ENCODE measurements at places on chromosomes 6 and 20.

GRCh38 chr6:124110514-124110913 is 306.8 kb downstream of the NKAIN2 start:
- no peak for DNase-seq

GRCh38 chr20:19688031-19688806 is 69.8 kb upstream of the RIN2 start:
- DNase-seq = peak; percentile 83

GRCh38 chr6:6582131-6582530 is 6.4 kb upstream of the LY86 start:
- no peak for DNase-seq

DNA sequence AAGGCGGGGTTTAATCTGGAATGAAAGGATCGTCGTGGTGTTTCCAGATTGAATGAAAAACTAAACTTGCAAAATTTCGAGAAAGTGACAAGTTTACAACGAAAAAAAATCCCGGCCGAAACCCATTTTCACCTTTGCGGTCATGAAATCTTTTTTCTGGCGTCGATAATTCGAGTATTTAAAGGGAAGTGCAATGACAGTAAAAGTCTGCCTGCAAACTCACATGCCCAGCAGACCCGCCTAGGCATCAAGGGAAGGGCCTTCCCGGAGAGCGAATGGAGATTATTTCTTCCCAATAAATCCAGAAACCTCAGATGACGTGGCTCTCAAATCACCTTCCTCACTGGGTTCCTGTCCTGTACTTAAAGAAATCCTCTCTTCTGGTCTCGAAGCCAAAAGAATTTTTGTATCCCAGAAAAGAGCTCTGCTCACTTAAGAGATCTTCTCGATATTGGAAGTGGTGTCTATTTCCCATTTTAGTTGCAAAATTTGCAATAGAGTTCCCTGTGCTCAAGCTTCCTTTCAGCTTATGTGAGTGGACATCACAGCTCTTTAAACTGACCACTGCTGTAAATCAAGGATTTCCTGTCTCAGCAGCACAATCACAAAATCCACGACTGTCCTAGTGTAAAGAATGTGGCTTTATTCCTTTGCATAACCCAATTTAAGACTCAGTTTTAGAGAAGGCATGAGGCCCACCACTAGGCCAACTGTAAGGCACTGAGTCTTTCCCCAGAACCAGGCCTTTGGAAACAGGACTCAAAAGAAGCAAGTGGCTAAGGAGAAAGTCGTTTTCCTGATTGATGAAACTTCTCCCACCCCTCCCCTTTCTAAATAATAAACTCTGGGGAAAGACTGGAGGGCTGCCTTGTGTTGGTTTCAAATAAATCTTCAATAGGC is 3.9 kb downstream of the OLIG3 start:
- DNase-seq = no peak

- DNase-seq = no peak
Measured at GRCh38 chr6:169852504-169853195, 101.2 kb downstream of the ERMARD start.

DNA sequence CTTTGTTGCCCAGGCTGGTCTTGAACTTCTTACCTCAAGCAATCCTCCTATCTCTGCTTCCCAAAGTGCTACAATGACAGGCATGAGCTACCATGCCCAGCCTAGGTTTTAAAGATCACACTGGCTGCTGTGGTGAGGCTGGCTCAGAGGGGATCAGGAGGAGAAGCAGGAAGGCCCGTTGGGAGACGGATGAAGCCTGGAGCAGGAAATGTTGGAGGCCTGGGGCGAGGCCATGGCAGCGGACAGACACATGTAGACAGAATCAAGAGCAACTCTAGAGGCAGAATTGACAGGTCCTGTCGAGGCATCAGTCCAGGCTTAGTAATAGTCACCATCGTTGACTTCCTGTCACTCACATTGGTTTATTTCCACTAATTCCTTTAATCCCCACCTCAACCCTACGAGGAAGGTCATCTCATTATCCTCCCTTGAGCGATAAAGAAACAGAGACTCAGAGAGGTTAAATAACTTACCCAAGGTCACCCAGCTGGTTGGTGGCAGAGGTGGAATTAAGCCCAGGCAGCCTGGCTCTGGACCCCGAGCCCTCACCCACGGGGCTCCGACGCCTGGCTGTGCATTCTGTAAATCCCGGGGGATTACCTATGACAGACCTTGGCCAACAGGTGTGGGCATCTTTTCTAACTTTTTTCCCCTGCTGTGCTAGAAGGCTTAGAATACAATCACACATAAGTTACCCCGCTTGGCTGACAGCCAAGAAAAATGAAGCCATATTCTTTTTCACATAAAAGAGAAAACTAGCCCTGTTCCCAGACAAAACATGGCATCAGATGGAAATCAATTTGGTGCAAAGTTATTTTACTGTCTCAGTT is 113.4 kb downstream of the EYA2 start:
- no peak for DNase-seq

GRCh38 chr6:166877906-166878305 is 78.4 kb downstream of the RNASET2 start:
- DNase-seq = no peak

DNA sequence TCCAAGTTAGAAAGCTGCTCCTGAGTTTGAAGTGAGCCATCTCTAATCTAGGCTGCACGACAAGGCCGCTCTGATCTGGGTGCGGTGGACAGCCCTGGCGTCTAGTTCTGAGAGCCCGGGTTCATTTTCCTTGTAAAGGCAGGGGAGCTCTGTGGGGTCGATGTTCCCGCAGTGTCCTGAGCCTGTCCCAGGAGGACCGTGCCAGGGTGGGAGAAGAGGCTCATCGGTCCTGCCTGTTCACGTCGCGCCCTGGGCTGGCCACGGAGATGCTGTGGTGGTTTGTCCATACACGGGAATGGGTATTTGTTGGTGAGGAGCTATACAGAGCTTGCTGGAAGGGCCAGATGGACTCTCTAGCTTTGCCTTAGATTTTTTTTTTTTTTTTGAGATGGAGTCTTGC is 27.0 kb downstream of the PSMG4 start:
- no peak for DNase-seq

- no peak for DNase-seq
Measured at GRCh38 chr6:169851641-169852503, 100.5 kb downstream of the ERMARD start.

- no peak for DNase-seq
Measured at GRCh38 chr6:25452031-25452430, 172.9 kb downstream of the CARMIL1 start.

GRCh38 chr6:37535759-37536490 is 36.2 kb upstream of the CCDC167 start:
- peak; percentile 43 for DNase-seq

DNA sequence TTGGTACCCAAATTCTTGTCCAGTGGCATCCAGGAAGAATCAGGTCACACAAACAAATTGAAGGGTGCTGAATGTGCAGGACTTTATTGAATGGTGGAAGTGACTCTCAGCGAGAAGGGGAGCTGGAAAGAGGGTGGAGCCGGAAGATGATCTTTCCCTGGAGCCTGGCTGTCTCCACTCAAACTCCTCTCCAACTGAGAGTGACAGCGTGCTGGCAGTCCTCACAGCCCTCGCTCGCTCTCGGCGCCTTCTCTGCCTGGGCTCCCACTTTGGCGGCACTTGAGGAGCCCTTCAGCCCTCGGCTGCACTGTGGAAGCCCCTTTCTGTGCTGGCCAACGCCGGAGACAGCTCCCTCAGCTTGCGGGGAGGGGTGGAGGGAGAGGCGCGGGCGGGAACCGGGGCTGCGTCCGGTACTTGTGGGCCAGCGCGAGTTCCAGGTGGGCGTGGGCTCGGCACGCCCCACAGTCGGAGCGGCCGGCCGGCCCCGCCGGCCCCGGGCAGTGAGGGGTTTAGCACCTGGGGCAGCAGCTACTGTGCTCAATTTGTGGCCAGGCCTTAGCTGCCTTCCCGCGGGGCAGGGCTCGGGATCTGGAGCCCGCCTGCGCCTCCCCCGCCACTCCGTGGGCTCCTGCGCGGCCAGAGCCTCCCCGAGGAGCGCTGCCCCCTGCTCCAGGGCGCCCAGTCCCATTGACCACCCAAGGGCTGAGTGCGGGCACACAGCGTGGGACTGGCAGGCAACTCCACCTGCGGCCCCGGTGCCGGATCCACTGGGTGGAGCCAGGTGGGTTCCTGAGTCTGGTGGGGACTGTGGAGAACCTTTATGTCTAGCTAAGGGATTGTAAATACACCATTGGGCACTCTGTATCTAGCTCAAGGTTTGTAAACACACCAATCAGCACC is 26.7 kb upstream of the MBOAT1 start:
- no peak for DNase-seq

- no peak for DNase-seq
Measured at GRCh38 chr6:42514745-42515144, 49.1 kb upstream of the UBR2 start.

DNA sequence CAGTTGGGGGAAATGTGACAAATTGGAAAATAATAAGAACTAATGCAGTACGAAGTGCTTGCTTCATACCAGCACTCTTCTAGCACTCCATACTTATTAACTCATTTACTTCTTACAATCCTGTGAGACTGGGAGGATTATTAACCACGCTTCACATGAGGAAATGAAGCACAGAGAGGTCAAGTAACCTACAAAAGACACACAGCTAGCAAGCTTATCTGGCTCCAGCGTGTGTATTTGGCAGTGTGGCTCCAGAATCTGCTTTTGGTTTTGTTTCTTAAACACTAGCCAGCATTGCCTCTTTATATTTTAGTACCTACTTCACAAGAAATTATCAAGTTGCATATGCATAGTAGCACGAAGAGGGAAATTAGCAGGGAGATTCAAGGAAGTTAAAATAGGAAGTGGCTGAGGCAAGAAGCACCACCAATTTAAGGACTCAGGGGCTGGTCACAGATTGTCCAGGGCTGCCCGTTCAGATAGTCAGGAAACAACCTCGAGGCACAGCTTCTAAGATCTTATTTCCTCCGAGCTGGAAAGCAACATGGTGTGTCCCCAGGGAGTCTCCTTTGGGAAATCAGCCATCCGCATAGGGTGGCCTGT is 302.7 kb upstream of the PRDM1 start:
- no peak for DNase-seq

- DNase-seq = no peak
Measured at GRCh38 chr6:3277851-3278416, 19.2 kb downstream of the PSMG4 start.

- no peak for DNase-seq
Measured at GRCh38 chr6:168078175-168078942, 653 bp downstream of the FRMD1 start.

DNA sequence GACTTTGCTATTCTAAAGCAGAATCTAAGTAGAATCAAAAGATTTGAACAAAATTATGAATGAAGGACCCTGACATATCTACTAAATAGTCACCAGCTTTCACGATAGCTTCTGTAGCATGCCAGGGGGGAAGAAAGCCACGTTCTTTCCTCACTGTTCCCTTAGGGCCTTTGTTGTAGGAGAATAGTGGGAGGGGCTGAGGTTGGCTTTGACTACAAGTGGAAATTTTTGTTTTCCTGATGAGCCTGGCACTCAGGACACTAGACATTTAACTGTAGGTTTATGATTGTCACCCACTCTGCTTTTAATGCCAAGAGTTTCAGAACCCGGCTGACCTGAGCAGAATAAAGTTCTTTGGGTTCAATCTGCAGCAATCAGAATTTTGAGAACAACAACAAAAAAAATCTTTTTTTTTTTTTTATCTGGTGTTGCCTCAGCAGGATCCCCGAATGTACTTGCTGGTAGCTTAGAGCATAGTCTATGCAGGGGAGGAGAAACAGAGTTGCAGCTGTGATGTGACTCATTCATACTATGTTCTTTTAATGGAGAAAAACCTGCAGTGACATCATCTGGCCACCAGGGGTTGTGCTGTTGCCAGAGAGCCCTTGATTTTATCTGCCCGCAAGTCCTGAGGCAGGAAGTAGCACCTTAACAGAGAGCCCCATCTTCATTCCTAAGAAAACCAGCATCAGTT is 38.5 kb downstream of the TPD52L1 start:
- peak; percentile 81 for DNase-seq

DNA sequence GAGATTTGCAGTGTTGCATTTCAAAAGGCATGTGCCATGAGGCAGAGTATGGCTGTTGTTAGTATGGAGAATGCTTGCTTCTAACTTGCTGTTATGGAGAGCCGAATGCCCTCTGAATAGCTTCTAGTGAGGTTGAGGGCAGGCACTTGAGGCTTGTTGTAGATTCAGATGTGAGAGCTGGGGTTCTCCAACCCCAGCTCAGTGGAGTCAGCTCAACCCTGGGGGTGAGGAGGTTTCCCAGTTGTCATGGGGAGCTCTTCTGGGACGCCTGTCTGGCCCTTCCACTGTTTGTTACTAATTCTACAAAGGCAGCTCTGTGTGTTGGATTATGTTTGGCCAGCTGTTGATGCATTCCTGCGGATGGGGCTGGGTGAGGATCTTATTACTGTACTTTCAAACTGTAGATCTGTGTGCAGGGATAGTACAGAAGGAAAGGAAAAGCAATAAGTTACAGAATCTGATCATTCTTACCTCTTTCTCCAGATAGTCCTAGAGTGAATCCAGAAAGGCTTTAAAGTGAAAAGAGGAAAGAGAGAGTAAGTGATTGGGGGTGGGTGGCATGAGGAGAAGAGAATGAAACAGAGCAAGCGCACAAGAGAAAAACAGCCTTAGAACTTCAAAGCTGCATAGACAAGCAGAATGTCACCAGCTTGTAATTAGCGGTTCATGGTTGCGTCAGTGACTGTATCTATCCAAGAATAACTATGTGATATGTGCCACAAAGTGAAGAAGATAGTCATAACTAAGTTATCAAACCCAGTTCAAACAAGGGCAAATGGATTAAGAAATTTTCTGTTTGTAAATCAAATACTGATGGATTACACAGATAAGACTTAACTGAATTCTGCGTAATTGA is 148.7 kb downstream of the PRL start:
- peak; percentile 38 for DNase-seq

DNA sequence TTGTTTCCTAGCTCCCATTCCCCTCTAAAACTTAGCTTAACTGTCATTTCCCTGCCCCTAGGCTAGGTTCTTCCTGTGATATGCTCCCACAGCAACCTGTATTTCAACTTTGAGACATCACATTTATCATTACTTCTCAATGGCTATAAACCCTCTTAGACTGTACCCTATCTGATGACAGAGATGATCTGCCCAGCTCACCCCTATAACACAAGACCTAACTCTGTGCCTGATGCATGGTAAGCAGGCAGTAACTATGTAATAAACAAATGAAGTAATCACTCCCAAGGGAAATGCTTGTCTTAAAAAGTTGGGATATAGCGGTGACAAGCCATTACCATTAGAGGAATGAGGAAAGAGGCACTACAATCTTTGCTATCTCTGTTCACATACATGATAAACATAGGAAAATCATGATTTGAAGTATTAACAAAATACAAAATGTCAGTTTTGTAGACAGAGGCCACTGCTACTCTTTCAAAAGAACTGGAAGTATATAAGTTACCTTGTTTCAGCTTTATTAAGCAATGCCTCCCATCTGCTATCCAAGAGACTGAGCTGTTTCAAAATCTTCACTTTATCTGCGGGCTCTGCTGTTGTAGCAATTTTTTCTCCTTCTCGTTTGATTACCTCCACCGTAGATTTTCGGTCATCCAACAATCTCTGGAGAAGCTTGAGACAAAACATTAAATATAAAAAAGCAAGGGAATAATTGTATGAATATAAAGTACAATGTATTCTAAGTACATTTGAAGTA is 110.7 kb downstream of the DST start:
- DNase-seq = no peak
